A172 (cell line): ENCODE measurements at places on chromosomes 12 and 14.

GRCh38 chr12:121352682-121353018 lies 439 bp upstream of the ANAPC5 start:
- DNase-seq = no peak

DNA sequence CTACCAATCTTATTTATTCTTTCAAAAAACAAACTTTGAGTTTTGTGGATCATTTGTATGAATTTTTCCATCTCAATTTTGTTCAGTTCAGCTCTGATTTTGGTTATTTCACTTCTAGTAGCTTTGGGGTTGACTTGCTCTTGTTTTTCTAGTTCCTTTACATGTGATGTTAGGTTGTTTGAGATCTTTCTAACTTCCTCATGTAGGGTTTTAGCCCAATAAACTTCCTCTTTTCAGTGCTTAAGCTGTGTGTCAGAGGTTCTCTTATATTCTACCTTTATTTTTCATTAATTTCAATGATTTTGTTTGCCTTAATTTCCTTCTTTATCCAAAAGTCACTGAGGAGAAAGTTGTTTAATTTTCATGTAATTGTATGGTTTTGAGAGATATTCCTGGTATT lies 860.4 kb upstream of the FBXO33 start:
- no peak for DNase-seq

DNA sequence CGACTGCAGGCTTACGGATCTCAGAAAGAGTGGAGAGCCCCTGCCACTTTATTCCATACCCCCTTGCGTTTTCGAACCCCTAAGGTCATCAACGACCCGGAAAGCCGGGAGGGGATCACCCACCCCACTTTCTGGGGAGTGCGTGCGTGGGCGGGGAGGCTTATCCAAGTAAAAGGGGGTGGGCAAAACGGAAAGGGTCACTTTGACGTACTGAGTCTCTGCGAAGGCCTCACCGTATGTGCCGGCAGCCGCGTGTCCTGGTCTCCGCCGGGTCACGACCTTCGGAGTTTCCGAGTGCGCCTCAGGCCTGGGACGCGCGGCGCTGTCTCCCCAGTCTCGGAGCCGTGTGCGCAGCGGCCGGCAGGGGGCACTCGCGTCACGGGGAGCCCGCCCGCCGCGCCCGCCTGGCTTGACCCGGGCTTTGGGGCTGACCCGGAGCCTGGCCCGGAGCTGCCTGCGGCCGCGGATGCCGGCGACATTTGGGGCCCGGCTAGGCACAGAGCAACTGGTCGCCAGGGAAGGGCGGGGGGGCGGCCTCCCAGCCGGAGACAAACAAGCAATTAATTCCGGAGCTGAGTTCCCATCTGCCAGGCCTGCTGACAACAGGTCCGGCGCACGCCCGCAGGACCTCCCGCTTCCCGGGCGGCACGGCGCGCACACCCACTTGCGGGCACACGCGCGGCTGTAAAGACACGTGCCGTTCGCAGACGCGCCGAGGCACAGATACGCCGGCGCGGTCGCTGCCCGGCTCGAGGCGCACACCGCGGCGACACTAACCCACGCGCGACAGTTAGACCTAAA lies 890 bp upstream of the KIF26A start:
- DNase-seq = peak; percentile 7

GRCh38 chr12:34603382-34604035 lies 581.2 kb downstream of the ALG10 start:
- no peak for DNase-seq

DNA sequence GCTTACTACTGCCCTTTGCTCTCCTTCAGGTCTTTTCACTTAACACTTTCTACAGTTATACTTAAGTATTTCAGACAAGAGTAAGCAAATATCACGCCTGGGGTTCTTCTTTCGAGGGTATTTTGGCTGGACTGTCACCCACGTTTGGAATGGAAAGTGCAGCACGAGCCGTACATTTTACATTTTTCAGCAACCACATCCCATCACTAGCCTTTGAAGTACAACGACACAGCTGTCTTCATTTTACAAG lies 349 bp upstream of the FAM177A1 start:
- no peak for DNase-seq

GRCh38 chr14:90517076-90517841 lies 120.4 kb downstream of the CALM1 start:
- DNase-seq = no peak

- DNase-seq = peak; percentile 56
Observed at GRCh38 chr14:55427439-55427838, 13.0 kb downstream of the TBPL2 start.

- peak; percentile 56 for DNase-seq
Observed at GRCh38 chr12:79020106-79020505, 155.5 kb downstream of the SYT1 start.

- DNase-seq = no peak
Observed at GRCh38 chr12:5371631-5372030, 60.3 kb upstream of the NTF3 start.

GRCh38 chr12:103841690-103842584 lies 903 bp upstream of the NT5DC3 start:
- DNase-seq = peak; percentile 91

DNA sequence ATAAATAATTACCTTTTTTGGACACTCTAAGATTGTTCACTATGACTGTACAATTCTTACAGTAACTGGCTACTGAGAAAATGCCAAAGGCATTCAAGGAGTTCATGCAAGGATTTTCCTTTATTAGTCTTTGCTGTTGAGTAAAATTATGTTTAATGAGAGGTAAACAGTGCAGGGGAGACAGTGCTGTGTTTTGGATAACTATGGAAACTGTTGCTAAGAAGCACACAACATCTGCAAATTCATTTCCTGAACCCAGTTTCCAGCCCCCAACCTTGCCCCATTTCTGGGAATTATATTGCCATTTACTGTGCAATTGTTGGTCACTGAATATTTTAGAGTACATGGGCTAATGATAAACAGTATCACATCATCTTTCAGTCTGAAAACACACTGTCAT lies 1005.8 kb downstream of the TRHDE start:
- DNase-seq = no peak

- no peak for DNase-seq
Observed at GRCh38 chr14:24062216-24062980, 9.0 kb upstream of the CPNE6 start.

DNA sequence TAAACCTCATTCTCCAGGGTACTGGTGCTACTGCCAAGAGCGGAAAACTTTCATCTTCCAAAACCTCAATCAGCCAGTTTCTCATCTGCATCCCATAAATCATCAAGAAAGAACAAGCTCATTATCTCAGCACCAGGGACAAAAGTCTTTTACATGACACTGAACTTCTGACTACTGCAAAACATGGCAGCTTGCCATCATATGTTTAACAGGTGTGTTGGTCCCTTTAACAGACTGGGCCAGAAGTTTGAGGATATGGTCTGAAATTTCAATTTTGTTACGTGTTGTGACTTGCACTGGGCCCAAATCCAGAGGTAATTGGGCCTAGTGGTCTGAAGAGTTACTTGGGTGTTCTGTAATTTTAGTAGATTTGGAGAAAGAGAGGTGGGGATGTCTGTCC lies 305.4 kb upstream of the SEL1L start:
- DNase-seq = no peak

- DNase-seq = no peak
Observed at GRCh38 chr14:102911991-102912761, 10.3 kb upstream of the AMN start.

GRCh38 chr14:22648506-22648905 lies 4.4 kb upstream of the OR6J1 start:
- no peak for DNase-seq

DNA sequence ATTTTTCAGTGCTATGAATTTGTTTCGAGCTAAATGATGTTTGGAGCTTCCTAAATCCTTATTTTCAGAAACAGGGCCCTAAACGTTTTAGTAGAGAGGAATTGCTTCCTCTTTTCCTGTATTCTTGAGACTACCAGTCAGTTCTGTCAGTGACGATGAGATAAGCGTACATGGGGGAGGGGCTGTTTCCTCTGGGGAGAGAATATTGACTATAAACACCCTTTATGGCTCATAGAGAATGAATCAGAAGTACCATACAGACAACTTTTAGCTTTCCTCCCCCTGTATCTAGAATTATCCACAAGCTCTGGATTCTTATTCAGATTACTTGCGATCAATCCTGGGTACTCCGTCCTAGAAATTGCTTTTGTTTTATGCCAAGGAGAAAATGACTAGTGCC lies 5.1 kb downstream of the TBK1 start:
- DNase-seq = no peak

DNA sequence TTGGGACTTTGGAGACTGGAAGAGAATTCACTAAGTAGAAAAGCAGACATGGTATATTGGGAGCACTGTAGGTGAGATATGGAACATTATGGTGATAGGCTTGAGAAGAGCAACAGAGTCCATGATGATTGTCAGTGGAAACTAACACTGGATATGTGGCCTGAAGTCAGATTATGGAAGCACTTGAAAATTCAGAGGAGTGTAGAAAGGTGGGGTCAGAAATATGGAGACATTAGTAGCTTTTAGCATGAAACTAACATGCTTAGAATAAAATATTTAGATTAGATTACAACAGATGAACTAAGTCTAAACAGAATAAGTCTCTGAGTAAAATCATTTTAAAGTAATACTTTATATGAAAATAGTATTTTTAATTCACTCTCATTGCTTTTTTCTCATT lies 499.1 kb downstream of the TMEM117 start:
- DNase-seq = no peak

DNA sequence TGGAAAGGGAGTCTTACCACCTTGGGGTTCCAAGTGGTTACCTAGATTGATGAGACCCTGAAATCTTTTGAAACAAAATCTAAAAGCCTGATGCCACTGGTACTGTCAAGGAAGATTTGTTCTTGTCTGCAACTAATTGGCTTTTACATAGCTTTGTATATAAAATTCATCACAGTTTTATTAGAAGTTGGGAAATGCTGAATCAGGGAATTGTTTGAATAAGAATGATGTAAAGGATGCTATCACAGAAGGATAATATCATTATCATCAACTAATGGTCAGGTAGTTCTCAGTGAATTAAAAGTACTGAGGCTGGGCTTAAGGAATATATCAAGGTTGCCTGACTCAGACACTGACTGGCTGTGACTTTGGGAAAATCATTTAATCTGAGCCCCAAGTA lies 248.3 kb upstream of the STXBP6 start:
- no peak for DNase-seq

DNA sequence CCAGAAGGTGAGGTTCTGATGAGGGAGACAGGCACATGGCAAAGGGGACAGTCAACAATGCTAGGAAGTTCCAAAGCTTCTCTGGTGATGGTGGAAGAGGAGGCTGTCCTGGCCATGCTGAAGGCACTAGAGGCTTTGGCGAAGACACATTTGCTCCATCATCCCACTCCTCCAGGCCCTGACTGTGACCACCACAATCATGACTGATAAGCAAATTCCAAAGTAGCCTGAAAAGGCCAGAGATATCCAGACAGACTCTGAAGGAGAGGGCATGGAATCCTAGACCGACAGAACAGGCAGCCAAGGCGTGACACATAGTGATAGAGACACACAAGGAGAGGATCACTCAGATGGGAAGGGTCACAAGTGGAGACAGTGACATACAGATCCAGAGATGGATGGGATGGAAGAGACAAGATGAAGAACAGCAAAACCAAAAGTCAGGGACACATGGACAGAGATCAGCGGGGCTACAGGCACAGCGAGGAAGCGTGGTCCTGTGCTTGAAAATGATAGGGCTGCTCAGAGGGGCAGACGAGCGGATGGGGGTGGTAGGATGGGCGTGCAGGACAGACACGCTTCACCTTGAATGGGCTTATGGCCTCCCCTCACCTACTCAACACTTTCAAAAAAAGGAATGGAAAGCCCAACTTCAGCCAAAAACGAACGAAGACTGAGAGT lies 1.3 kb downstream of the ZFHX2 start:
- DNase-seq = no peak

GRCh38 chr14:65263177-65263788 lies 149.2 kb upstream of the FUT8 start:
- DNase-seq = peak; percentile 36

DNA sequence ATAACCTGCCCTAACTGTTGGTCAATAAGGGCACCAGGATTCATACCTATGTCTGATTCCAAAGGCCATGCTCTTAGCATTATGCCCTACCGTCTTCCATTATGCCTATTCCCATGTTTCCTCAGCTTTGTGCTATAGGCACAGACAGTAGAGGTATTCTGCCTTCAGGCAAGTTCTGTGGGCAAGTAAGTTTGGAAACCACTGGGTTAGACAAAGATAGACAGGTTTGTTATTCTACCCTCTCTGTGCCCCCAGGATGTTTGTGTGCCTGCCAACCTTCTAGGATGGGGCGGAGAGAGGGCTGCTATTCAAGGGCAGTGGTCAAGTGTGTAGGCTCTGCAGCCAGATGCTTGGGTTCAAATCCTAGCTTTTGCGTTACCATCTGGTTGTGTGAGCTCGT lies 4.6 kb downstream of the RAPGEF3 start:
- no peak for DNase-seq

DNA sequence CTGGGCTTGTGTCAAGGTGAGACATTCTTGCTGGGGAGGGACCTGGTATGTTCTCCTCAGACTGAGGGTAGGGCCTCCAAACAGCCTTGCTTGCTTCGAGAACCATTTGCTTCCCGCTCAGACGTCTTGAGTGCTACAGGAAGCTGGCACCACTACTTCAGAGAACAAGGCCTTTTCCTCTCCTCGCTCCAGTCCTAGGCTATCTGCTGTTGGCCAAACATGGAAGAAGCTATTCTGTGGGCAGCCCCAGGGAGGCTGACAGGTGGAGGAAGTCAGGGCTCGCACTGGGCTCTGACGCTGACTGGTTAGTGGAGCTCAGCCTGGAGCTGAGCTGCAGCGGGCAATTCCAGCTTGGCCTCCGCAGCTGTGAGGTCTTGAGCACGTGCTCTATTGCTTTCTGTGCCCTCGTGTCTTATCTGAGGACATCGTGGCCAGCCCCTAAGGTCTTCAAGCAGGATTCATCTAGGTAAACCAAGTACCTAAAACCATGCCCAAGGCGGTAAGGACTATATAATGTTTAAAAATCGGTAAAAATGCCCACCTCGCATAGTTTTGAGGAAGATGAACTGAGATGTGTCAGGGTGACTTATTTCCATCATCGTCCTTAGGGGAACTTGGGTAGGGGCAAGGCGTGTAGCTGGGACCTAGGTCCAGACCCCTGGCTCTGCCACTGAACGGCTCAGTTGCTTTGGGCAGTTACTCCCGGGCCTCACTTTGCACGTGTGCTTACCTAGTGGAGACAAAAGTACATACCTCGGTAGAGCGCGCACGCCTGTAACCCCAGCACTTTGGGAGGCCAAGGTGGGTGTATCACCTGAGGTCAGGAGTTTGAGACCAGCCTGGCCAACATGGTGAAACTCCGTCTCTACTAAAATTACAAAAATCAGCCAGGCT lies 4.3 kb downstream of the GAPDH start:
- peak; percentile 32 for DNase-seq

DNA sequence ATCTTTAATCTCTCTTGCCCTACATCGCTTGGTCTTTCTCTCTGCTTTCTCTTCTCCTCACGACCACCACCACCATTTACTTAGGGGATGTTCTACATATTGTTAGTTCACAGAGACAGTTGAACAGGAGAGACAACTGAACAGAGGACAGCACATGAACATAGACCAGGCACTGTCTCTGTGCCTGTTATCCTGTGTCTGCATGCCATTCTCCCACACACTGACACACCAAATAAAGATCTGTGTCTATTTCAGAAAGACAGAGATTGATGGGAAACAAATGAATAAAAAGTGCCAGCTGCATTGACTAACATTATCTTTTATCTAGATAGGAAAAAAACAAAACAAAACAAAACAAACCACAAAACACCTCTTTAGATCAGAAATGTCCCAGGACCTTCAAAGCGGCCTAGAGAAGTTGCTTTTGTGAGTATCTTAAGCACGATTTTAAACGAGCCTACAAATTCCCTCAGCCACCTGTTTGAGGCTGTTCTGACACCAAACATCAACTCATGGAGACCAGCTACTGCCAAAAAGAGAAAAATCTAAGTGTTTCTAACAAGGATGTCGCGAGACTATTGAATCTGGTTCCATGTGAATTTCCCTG lies 77.6 kb upstream of the PARP11 start:
- DNase-seq = no peak

GRCh38 chr12:31817120-31817519 lies 88.3 kb upstream of the AMN1 start:
- DNase-seq = no peak
